Activated naive CD4-positive, alpha-beta T cell treated with anti-CD3 and anti-CD28 coated beads, Interleukin-2, amount 50 U/mL, for 72 hours (primary cell): ENCODE measurements at places on chromosomes 11 and 22.

GRCh38 chr22:43272301-43272700, 70.9 kb downstream of the SCUBE1 start:
- no peak for DNase-seq

DNA sequence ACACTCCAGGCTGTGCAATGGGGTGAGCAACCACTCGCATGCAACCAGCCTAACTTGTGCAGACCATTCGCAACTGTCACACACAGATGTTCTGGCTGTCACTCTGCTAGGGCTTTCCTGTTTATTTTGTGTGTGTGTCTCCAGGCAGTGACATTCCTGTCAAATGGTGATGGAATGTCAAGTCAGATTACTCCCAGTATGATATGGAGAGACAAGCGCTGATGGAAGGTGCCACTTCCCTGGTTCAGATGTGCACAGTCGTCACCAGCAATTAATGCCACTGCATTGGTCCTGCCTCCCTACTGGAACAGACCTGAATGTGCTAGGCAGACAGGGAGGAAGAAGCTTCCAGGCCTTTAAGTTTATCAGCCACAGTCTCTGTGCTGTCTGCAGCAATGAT, 442.4 kb upstream of the ISX start:
- DNase-seq = no peak

GRCh38 chr11:8732748-8733241, 50.2 kb downstream of the RPL27A start:
- no peak for DNase-seq

DNA sequence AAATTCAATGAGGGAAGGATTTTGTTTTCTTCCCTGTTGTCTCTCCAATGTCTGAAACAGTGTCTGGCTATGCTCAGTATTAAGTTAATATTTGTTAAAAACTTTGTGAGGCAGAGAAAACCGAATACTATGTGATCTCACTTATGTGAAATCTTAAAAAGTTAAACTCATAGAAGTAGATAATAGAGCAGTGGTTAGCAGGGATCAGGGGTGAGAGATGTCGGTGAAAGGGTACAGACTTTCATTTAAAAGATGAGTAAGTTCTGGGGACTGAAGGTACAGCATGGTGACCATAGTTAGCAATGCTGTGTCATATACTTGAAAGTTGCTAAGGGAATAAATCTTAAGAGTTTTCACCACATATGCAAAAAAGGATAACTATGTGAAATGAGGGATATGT, 244.6 kb downstream of the AASDHPPT start:
- no peak for DNase-seq
